GM23338 (cell line): ENCODE measurements at places on chromosomes 2 and 18. TPM values are rescaled to one million over a fixed set of nuclear protein-coding genes. Genes with fewer than 3 reads are reported as not detected.

- DNase-seq = no peak
Observed at GRCh38 chr18:67776929-67777328, 260.4 kb upstream of the DSEL start.

DNA sequence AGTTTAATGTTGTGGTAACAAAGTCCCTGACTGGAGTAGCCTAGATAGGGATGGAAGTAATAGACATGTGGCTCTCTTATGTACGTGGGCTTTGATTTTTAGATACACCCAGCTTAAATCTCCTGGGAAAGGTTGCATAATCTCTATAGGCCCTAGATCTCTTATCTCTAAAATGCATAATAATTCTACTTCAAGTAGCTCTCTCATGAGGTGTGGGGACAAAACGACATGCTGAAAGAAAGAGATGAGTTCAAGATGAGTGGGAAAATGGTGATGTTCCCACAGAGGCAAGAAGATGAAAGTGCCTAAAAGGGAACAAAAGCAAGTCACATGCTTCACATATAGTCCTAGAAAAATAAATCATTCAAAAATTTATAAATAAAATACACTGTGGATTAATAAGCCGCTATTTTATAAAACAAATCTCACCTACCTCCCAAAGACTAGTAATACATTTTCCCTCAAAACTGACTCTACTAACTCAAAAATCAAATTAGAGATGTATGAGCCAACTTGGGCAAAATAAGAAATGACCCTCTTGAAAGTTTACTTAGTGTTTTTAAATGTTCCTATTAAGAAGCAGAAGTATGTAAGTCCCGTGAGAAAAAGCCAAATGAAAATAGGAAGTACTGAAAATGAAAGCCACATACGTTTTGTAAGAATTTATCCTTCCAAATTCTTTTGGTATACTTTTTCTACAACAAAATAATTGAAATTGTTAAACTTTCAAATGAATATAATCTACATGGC lies 148.2 kb upstream of the ITGA4 start:
- DNase-seq = no peak

DNA sequence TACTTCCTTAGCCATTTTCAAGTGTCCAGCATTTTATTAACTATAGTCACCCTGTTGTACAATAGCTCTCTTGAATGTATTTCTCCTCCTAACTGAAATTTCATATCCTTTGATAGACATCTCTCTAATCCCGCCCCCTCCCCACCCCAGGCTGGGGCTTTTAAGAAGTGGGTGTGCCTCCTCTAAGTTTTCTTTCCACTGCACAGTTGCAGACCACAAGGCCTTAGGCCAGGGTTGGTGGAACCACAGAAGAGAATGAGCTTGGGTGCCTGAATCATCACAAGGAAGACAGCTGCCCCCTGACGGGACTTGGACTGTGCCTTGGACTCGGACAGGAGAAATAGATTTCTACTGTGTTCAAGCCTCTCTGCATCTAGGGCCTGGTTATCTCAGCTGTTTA lies 193.4 kb downstream of the HAUS1 start:
- DNase-seq = no peak

DNA sequence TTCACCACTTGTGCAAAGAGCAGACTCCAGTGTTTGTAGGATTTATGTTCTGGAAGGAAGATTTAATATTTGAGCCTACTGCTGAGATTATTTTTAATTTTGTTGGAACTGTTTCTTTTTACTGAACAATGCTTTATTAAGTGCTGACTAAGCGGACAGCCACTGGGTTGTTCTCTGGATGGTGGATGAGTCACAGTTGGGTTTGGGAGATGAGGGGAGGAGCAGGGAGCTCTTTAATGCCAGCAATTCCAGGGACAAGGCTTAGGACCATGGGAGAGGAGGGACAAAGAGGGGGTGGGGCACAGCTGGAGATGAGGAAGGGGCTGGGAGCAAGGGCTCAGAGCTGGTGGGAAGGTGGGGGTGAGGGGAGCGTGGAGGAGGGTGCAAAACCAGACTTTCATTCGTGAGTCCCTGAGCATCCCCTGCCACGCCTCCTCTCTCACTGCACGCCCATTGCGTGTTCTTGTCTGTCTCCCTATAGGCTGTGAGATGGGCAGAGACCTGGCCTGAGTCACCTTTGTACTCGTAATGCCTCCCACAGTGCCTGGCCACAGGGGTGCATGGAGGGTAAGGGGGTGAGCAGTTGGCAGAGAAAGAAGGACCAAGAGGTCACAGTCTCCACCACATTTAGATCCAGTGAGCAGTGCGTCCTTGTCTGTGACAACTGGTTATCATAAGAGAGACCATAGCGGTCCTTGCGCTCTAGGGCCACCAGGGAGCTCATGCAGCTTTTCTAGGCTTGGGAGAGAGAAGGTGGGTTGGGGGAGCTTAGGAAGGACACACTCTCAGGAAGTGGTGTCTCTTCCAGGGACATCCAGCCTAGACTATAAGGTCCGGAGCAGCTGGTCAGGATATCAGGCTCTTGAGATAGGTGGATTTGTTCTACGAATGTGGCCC lies 18.4 kb downstream of the SLC4A3 start:
- DNase-seq = peak; percentile 33

- peak; percentile 63 for DNase-seq
Observed at GRCh38 chr2:25286025-25286400, 55.7 kb downstream of the DNMT3A start.

- no peak for DNase-seq
Observed at GRCh38 chr2:204108781-204109295, 172.3 kb downstream of the ICOS start.

GRCh38 chr2:30267161-30267975 lies 36.0 kb downstream of the LBH start:
- peak; percentile 21 for DNase-seq

DNA sequence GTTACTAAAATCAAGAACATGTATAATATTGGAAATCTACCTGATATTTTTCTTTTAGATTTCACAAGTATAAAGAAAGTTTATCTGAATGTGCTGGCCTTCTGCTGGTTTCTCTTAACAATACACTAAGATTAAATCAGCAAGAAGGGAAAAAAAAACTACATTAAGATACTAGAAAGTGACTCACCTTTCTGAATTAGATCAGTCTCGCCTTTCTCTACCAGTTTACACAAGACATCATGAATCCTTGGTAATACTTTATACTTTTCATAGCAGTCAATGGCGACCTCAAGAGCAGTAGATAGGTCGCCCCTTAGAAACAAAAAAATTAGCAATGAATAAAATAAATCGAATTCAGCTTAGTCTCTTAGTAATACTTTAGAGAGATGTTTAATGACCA lies 61.2 kb downstream of the LRPPRC start:
- DNase-seq = no peak

- no peak for DNase-seq
Observed at GRCh38 chr2:164143183-164143930, 407.5 kb upstream of the FIGN start.

DNA sequence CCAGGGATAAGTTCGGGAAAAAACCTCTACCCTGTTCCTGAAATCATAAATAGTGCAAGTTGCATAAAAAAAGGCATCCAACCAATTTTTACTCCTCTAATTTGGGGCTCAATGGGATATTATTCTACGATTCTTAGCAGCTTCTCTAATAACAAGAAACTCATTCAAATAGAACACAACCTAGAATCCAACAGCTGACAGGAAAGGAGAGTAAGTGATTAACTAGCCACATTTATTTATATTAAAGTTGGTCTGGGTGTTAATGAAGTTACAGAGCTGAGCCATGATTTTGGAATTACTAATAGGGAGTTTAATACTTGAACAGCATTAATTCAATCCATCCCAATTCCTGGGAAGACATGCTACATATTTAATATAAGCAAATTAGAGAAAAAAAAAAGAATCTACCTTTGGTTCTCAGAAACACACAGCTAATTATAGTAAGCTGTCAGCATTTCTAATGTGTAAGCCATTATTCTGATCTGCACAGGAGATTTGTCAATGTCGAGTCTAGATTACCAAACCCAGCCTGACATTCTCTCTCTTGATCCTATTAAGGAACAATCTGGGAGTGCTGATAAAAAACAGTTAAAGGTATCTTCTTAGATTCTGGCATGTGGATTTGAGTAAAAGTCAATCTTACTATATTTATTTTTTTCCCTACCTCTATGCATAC lies 267.7 kb downstream of the NBAS start:
- no peak for DNase-seq

GRCh38 chr2:148614322-148615049 lies 30.1 kb upstream of the EPC2 start:
- DNase-seq = peak; percentile 55

- no peak for DNase-seq
Observed at GRCh38 chr2:54473851-54474250, 17.7 kb downstream of the SPTBN1 start.

GRCh38 chr18:11906926-11907874 lies 917 bp downstream of the MPPE1 start:
- DNase-seq = peak; percentile 72

DNA sequence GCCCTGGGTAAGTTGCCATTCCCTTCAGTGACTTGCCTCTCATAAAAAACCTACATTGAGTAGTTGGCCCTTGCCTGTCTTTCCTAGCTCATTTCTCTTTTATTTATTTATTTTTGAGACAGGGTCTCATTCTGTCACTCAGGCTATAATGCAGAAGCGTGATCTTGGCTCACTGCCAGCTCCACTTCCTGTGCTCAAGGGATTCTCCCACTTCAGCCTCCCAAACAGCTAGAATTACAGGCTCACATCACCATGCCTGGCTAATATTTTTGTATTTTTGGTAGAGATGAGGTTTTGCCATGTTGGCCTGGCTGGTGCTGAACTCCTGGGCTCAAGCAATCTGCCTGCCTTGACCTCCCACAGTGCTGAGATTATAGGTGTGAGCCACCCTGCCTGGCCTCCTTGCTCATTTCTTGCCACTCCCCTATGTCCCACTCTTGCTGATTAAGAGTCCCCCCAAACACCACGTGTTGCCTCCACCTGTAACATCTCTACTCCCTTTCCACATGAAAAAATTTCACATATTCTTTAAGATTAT lies 12.6 kb downstream of the EVA1A start:
- no peak for DNase-seq

DNA sequence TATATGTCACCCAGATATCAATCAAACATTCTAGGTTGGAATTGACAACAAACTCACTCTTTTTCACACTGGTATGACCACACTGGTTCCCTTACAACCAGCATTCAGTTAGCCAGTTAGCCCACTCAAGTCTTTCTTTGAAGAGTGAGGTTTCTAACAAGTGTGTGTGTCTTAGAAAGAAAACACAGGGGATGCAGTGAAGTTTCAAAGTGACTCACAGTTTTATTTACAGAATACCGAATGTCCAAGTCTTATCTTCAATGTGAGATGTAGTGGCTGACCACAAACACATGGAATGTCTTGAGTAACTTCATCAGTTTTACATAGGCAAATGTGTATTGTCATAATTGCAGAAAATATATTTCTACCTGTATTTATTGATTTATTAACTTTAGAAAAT lies 274.7 kb upstream of the HNMT start:
- DNase-seq = no peak

DNA sequence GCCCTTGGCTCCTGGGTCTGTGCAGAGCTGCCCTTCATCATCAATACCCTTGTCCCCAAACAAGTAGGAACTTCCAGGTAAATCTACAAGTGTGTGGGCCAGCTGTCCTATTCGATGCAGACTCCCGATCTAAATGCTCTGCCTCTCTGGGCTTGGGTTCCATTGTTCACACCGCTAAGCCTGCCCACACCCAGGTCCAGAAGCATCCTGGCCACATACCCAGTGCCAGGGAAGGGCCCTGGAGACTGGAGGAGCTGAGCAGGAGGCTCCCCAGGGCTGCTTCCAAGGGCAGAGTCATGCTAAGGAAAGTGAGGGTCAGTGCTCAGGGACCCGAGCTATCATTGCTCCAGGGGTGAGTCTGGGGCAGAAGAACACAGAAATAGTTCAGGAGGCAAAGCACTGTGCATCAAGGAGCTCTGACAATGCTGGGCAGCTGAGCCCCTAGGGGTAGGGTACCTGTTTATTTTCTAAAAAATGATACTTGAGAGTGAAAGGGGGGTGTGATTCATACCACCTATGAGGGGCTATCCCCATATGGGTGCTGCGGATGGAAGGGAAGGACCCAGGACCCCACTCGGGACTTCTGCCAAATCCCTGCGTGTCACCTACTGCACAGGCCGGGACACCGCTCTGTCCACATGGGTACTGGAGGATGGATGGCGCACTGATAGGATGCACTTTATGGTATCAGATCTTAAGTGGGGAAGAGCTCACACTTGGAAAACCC lies 25.8 kb upstream of the TWIST2 start:
- no peak for DNase-seq

- DNase-seq = no peak
Observed at GRCh38 chr2:231308219-231308618, 87.3 kb upstream of the B3GNT7 start.

- DNase-seq = peak; percentile 43
Observed at GRCh38 chr2:47239119-47239969, 84.2 kb upstream of the STPG4 start.

- no peak for DNase-seq
Observed at GRCh38 chr2:26685341-26685740, 7.2 kb upstream of the KCNK3 start.

GRCh38 chr2:12183032-12183645 lies 436.7 kb downstream of the LPIN1 start:
- no peak for DNase-seq

DNA sequence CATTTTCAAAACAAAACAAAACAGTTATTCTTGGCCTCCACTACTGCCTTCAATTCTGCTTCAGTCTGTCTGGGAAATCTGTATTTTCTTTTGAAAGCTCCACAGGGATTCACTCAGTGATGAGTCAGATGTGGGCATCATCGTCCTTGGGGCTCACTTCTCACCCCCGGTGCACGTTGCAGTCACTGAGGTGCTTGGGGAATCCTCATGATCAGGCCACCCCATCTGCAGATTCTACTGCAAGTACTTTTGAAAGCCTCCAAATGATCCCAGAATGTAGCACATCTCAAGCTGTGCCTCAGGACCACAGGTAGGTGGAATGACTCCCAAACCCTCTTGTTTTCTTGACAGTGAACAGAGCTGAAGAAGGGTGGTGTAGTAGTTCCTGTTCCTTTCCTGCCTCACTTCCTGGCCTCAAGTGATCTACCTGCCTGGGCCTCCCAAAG lies 34.3 kb downstream of the LPIN2 start:
- no peak for DNase-seq

FAM117B gene
- total RNA-seq = 23.0 and 24.7 TPM in 2 replicates

XIRP2 gene
- 0.08 and 0.17 TPM in 2 replicates for total RNA-seq

CNTNAP5 gene
- total RNA-seq = 0.08 and 0.49 TPM in 2 replicates

TUBB6 gene
- 282 and 329 TPM in 2 replicates for total RNA-seq

FRZB gene
- 0.52 and 1.0 TPM in 2 replicates for total RNA-seq

GPAT2 gene
- total RNA-seq = 2.0 and 2.2 TPM in 2 replicates

PLA2R1 gene
- 0.78 and 1.2 TPM in 2 replicates for total RNA-seq

C2orf72 gene
- total RNA-seq = 1.3 and 1.4 TPM in 2 replicates
